GF-D8 (cell line): ENCODE measurements at places on chromosomes 2 and 18.

- no peak for DNase-seq
Measured at GRCh38 chr2:239471011-239471792, 70.4 kb upstream of the HDAC4 start.

DNA sequence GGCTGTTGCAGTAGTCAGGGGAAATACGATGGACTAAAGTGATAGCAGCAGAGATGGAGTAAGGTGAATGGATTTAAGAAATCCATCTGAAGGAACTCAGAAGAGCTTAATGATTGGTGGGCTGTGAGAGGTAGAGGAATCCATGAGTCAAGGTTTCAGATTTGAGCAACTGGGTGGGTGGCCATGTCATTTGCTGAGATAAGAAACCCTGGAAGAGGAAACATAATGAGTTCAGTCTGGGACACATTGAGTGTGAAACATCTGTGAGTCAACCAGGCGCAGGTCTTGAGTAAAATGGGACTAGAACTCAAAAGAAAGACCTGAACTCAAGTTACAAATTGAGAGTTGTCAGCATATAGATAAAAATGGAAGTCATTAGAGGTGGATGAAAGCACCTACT lies 19.7 kb upstream of the ASNSD1 start:
- DNase-seq = no peak

DNA sequence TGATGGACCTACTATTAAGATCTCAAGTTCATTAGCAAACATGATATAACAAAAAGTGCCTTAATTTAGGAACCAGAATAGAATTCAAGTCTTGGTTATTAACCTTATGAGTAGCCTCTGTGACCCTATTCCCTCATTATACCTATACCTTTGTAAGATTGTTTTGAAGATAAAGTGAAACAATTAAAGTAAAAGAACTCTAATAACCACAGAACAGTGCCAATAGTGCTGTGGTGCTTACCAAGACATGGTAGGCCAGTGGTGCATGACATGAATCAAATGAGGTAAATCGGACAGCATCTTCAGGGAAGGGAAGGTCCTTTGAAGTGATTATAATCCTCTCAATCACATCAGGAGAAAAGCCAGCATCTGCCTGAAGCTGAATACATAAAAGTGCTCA lies 36.4 kb downstream of the METTL4 start:
- DNase-seq = no peak

DNA sequence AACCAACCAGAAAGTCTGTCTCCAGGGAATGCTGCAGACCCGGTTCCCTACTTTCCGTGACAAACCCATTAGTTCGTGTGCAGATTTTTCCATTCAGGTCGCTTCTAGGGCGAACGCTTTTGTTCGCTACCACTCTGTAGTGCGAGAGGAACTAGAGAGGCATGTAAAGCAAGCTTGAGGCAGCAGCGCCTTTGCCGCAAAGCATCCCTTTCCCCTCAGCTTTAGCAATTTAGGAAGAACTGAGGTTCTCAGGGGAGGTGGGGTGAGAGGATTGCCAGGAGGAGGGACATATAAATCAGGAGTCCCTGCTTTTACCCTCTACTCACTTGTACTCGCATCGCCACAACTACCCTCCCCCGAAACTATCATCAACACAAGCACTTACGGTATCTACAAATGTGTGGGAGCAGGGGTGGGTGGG lies 748 bp upstream of the ZNF804A start:
- DNase-seq = peak; percentile 78

GRCh38 chr2:43399515-43400264 lies 173.3 kb upstream of the ZFP36L2 start:
- DNase-seq = no peak

DNA sequence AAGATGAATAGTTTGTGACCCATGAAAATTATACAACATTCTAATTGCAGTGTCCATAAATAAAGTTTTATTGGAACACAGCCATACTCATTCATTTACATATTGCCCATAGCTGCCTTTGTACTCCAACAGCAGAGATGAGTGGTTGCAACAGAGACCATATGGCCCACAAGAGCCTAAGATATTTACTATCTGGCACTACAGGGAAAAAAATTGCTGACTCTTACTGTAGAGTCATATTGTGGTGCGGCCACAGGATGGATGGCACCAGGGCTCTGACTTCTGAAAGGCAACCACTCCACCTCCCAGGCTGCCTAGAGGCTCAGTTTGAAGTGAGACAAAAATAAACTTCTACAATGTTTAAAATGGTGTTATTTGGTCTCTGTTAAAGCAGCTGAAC lies 404.0 kb upstream of the ATP5MC3 start:
- no peak for DNase-seq

DNA sequence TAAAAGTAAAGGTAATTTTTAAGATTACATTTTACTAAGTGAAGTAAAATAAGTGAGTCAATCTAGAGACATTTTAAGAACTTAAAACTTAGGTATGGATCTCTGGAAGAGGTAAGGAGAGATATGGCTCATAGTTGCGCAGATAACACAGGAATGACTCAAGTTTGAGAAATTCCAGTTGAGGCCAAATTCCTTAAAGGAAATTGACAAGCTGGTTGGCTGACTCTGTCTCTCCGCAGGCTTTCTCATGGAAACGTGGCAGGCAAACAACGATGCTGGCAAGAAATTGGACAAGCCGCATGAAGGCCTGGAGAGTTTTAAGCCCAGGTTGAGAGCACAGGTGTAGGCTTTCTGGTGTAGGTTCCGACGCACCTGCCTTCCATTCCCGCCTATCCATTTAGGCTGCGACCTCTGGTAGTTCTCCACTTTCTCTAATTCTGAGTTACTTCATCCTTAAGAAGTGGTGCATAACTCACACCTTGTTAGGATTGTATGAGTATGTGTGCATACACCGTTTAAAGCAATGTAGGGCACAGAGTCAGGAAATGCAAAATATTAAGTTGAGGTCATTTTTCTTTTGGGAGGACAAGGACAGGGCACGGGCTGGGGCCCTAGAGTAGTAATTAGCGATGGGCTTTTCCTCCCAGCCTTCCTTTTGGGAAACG lies 589 bp upstream of the DAW1 start:
- no peak for DNase-seq

DNA sequence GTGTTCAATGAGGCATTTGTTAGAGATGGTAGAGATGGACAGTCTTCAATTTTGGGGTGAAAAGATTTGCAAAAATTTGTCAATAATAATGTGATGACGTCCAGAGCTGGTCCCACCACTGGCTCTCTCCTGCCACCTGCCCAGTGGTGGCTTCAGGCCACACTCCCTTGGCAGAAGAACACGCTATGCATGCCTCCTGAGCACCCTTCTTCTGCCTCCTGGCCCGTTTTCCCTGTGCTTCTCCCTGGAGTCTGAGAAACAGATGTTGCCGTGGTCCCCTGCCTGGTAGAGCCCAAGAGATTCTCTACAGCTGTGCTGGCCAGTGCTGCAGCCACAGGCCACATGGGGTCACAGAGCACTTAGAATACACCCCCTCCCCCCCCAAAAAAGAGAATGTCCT lies 33.6 kb downstream of the INPP5D start:
- no peak for DNase-seq

DNA sequence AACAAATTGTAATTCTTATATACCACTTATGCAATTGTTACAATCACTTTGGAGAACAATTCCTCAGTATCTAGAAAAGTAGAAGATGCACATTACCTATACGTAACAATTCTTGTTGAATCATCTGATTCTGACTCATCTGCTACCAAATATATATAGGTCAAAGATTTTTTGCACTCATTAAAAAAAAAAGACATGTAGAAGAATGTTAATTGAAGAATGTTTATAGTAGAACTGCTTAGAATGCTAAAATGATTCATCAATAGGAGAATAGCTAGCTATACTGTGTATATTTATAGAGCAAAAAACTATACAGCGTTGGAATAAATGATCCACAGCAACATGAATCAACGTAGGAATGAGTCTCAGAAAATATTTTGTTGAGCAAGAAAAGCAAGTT lies 29.5 kb upstream of the STAT1 start:
- DNase-seq = no peak

DNA sequence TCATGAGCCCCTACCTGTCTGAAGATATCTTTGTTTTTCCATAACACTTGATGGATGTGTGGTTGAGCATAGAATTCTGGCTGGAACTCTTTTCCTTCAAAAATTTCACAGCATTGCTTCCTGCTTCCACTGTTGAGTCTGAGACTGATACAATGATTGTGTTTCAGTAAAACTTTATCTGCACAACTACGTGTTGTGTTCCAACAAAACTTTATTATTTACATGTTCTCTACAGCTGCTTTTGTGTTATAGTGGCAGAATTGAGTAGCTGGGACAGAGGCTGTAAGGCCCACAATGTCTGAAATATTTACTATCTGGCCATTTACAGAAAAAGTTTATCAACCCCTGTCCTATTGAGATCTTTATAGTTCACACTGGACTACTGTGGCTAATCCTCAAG lies 275.3 kb downstream of the PHLPP1 start:
- DNase-seq = no peak

- DNase-seq = no peak
Measured at GRCh38 chr2:237261327-237261726, 152.6 kb downstream of the COL6A3 start.

GRCh38 chr2:182069908-182070307 lies 84.3 kb downstream of the PPP1R1C start:
- DNase-seq = no peak

GRCh38 chr2:142687509-142687908 lies 190.0 kb upstream of the KYNU start:
- no peak for DNase-seq

GRCh38 chr2:218983934-218984238 lies 1.1 kb downstream of the FEV start:
- DNase-seq = no peak

- DNase-seq = no peak
Measured at GRCh38 chr2:33250417-33251029, 225.9 kb upstream of the RASGRP3 start.

DNA sequence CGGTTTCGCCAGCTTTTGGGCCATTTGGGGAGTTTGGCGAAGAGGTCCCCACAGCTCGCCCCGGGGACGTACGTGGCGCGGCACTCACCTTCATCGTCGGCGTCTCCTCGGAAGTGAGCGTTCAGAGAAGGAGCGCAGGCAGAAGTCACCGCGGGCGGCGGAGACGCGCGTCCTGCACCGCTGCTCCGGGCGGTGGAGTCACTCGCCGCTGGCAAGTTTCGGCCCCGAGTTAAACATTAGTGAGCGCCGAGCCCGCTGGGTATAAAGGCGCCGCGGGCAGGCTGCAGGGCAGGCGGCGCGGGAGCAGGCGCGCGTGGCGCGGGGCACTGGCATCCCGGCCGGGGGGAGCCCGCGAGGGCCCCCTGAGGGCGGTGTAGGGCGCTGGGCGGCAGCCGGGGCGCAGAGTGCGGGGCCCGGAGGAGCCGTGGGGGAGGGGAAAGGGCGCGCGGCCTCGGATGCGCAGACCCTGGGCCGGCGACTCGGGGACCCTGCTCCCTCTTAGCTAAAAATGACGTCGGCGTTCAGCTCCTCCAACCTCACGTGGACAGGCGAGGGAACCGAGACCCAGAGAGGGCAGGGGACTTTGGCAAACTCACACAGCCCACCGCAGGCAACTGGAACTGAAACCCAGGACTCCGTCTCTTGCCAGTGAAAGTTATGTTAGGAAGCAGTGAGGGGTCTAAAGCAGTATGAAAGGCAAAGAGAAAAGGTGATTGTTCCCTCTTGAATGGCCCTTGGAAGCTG lies at the start of gene DPP4:
DPP4 (minus strand) TSS at position 328 of the 744 bp plus-strand sequence; CDS start at position 94, 234 bp downstream.
- no peak for DNase-seq

- DNase-seq = no peak
Measured at GRCh38 chr2:1709946-1710560, 34.3 kb downstream of the PXDN start.

DNA sequence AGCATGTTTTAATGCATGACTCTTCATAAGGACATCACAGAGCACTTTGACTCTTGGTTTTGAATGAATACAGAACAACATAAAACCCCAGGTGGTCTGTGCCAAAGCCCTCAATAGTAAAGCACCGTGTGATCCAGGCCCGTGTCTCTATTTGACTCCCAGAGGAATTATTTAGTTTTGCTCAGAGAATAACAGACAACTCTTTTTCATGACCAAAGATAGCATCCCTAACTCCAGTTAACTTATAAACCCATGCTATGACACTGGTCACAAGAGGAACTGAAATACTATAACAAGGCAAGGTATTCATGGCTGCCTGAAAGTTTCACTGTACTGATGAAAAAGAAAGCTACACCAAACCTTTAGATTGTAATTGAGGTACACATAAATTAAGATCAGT lies 128.4 kb downstream of the IKZF2 start:
- no peak for DNase-seq

- DNase-seq = peak; percentile 10
Measured at GRCh38 chr18:59056706-59057492, 82.8 kb upstream of the SEC11C start.

GRCh38 chr2:3427272-3427671 lies 47.8 kb downstream of the TRAPPC12 start:
- no peak for DNase-seq

DNA sequence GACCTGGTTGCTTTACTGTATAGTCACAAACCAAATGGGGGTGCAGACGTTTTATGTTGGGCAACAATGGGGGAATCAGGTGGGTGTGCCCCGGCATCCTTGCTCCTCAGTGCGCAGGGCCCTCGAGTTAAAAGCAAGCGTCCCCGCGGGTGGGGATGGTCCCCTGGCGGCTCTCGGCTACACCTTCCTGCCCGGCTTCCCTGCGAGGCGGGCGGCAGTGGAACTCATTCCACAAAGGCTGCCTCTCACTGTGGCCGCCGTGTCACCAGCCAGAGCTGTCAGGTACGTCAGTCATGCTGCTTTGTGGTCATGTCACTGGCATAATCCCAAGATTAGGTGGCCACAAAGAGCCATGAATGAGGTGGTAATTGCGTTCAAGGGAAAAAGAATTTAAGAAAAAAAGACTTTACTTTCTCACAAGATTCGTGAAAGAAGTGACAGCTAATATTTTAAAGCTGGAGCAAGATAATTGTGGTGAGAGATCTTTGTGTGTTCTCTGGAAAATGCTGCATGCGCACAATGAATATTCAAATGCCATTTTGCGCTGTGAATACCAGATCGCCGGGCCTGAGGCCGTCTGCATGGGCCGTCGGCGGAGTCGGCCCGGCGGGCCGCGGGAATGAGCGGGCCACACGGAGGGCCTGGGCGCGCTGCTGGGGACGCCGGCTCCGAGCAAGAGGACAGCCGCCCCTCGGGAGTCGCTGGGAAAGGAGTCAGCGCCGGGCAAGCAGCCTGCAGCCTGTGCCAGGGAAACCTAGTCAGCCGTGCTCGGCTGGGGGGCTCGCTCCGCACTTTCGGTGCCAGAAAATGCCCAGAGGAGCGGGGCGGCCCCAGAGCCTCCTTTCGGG lies 82.3 kb upstream of the LDLRAD4 start:
- DNase-seq = peak; percentile 40

- DNase-seq = no peak
Measured at GRCh38 chr18:33470216-33470615, 29.7 kb upstream of the CCDC178 start.
